Stimulated activated CD8-positive, alpha-beta memory T cell treated with anti-CD3 and anti-CD28 coated beads, Interleukin-2, amount 100 ng/mL, for 1 hour (primary cell): ENCODE measurements at places on chromosomes 4 and X.

DNA sequence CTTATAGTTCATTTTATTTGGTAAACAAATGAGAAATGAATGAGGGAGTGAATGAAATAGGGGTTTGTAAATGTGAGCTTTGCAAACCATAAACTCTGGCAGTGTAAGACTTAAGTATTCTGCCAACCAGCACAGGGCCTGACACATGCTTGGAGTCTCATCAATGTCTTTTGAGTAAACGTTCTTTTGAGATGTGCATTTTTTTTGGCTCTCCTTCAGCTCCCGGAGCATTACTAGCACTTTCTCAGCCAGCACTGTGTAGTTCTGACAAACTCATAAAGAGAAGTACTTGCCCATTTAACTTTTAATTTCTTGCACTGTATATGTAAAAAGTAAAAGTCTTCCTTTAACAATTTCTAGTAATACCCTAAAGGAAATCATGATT, 245.3 kb downstream of the HS3ST1 start:
- DNase-seq = no peak

- no peak for DNase-seq
These were observed 26.6 kb upstream of the MAML3 start for GRCh38 chr4:140180577-140180976.

GRCh38 chr4:122747883-122748282, 15.4 kb downstream of the BBS12 start:
- no peak for DNase-seq

GRCh38 chr4:14977830-14978229, 24.5 kb upstream of the CPEB2 start:
- no peak for DNase-seq

DNA sequence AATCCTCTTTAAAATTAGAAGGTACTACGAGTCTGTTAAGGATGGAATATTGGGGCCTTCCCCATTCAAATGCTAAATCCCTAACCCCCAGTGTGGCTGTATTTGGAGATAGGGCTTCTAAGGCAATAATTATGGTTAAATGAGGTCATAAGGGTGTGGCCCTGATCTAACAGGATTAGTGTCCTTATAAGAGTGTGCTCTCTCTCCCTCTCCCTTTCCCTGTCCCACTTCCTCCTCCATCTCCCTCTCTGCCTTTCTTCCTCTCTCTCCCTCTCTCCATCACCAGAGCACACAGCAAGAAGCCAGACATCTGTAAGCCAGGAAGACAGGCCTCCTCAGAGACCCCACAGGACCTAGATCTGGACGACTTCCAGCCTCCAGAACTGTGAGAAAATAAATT, 116.9 kb downstream of the COL25A1 start:
- no peak for DNase-seq

DNA sequence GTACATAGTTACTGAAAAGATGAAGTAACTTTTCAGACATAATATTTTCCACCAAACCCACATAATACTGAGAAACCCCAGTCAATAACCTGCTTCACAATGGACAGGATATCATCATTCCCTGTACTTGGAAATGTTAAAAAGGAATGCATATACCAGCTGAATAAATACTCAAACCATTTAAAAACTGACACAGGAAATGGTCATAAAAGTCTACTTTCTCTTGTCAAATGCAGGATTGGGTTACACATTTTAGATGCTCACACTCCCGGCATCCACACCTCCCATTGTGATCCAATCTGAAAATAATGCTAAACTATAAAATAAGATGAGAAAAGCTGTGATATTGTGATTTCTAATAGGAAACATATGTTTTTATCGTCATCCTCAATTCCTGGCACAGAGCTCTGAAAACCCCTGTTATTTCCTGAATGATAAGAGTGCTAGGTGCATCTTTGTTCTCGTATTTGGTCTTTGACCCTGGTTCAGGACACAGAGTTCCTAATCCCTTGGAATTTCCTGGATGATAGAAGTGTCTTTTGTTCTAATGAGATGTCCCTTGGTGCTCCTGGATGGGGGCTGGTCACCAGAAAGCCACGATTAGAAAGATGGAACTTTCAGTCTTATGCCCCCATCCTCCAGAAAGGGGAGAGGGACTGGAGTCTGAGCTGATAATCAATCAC, 821.3 kb downstream of the TRIML1 start:
- DNase-seq = no peak

DNA sequence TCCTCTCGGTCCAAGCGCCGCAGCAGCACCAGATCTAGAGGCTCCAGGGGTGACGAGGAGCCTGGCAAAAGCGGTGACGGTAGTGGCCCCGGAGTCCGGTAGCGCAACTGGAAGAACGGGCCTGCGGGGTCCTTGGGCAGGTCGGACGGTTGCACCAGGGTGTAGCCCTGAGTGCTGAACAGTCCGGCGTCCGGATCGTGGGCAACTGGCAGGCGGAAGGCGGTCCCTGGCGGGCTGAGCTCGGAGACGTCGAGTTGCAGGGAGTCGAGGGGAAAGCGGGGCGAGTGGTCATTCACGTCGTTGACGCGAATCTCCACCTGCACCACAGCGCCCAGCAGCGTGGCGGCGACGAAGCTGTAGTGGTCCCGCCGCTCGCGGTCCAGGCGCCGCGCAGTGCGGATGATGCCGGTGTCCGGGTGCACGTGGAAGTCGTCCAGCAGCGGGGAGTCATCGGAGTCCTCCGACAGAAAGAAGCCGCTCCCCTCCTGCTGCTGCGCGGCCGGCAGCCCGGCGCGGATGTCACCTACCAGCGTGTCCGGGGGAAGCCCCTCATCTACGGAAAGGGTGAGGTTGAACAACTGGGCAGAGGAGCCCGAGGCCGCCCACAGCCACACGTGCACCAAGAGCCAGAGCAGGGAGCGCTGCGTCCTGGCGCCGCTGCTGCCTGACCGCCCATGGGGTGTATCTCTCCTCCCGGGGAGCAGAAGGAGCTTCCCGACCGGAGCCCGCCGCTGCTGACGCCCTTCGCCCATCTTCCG, 837 bp downstream of the DCHS2 start:
- DNase-seq = no peak
